AML-193 (cell line): ENCODE measurements at places on chromosomes 4 and X.
A peak's percentile ranks its signal among the peaks of the same experiment; 100 is the strongest.

DNA sequence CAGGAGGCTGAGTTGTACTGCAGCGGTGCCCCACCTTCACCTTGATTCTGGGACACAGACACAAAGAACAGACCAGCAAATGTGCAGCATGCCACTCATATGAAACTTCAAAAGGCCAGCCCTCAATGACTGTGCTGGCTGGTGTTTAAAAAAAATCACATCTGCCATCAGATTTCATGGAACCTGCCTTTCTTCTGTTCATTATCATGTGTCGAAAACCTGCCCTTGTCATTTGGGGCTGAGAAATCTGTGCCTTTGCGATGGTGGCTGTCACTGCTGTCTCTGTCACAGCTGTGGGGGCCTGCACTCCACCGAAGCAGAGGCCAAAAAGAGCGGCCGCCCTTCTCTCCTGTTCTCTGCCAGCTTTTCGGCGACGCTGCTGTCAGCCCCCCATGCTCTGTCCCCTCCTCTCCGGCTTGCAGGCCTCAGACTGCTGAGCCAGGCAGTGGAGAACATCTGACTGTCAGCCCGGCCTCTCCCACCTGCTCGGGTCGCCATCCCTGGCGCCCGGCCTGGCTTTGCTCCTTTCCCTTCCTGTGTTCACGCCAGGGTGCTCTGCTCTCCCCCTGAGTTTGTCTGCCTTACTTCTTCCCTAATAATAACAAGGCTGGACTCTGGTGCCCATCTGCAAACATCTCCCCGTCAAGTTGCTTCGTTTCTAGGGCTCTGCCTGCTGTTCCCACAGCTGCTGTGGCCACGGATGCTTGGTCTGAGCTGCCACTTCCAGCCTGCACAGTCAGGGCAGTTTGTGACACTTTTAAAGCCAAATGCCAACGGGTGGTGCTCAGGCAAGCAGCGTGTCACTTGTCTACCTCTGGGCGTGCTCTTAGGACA lies 355.2 kb downstream of the UNC5C start:
- DNase-seq = no peak

- DNase-seq = no peak
These were observed 241.7 kb upstream of the TLL1 start for GRCh38 chr4:165631208-165631894.

GRCh38 chr4:60134099-60134498 lies 1066.0 kb upstream of the ADGRL3 start:
- DNase-seq = no peak

- DNase-seq = no peak
These were observed 1837.0 kb upstream of the PCDH7 start for GRCh38 chr4:28883211-28883610.

- DNase-seq = no peak
These were observed 95.4 kb downstream of the TBL1X start for GRCh38 chrX:9560219-9560618.

- DNase-seq = no peak
These were observed 26.1 kb upstream of the CFAP299 start for GRCh38 chr4:80309294-80310004.

GRCh38 chr4:118099106-118099505 lies 64.8 kb downstream of the NDST3 start:
- DNase-seq = no peak

DNA sequence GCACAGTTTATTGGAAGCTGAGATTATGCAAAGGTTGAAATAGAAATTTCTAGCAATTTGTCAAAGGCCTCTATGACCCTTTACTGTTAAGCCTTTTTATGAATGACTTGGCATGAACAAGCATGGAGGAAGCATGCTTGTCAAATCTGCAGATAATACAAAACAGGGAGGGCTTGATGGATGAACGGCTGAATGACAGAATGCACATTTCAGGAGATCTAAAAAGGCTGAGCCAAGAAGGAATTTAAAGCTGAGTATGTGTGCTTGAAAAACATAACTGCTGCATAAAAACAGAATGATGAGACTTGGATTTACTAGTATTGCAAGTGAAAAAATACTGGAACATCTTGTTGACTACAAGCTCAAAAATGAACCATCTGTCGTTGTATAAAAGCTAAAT lies 29.0 kb upstream of the UBE2K start:
- no peak for DNase-seq

DNA sequence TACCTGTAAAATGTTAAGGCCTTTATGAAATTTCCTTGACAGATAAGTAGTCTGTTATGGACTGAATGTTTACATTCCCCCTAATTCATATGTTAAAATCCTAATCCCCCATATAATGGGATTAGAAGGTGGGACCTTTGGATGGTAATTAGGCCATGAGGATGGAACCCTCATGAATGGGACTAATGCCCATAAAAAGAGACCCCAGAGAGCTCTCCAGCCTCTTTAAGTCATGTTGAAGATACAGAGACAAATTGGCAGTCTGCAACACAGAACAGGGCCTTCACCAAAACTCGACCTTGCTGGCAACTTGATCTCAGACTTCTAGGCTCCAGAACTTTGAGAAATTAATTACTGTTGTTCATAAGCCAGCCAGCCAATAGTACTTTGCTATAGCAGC lies 1344.5 kb upstream of the PCDH7 start:
- DNase-seq = no peak

- DNase-seq = no peak
These were observed 174.8 kb upstream of the CXCL13 start for GRCh38 chr4:77430847-77431246.

DNA sequence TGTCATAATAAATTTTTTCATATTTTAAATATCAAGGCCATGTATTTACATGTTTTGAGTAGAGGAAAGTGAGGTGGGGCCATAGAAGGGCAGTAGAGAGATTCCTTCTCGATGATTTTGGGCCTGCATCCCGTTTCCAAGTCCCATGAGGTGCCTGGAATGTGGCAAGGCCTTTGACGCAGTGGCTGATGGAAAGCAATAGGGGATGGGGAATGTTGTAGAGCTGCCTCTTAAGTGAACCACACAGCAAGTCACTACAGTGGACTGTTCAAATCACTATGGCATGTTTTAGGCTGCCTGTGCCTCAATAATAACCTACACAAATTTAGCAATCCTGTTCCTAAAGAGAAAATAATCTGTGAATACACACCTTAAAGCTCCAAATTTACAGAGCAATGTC lies 48.3 kb downstream of the ANXA5 start:
- DNase-seq = no peak

GRCh38 chr4:138688408-138689085 lies 327.0 kb upstream of the NOCT start:
- DNase-seq = no peak

DNA sequence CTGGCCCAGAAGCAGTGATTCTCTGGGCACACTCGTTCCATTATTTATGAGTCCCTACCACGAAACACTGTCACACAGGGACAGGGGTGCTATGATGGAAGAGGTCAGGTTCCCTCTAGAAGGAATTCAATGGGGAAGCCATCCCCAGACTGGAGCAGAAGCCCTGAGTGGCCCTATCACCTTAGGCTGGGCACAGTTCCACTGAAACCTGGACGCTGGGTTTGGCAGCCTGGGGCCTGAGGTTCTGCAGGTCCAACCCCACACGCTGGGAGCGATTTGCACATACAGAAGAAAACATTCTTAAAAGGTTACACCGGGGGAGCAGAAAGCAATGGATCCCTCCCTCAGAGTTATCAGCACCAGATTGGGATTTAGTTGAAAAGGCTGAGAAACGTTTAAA lies 63.3 kb downstream of the PHKA2 start:
- no peak for DNase-seq

- DNase-seq = no peak
These were observed 186.4 kb downstream of the SPRY1 start for GRCh38 chr4:123583043-123583442.

DNA sequence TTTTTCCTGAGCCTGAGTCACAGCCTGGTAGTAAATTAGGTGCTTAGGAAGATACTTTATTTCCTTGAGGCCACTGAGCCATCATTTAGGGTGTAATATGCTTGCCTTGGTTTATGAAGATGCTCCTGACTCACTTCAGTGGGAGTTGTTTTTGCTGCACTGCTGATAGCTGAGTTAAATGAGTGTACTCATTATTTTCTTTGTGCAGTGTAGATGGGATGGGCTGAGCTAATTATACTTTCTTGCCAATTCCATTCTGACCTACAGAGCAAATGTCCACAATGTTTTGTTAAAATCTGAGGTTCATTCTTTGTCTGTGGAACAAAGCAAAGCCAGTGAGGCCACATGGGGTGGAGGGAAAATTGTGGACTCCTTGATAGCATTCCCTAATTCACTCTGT lies 60.0 kb downstream of the FGF13 start:
- DNase-seq = no peak

- DNase-seq = no peak
These were observed 1268.6 kb downstream of the RAPGEF2 start for GRCh38 chr4:160371446-160371845.

- no peak for DNase-seq
These were observed 219.1 kb downstream of the EVC2 start for GRCh38 chr4:5489260-5489659.

DNA sequence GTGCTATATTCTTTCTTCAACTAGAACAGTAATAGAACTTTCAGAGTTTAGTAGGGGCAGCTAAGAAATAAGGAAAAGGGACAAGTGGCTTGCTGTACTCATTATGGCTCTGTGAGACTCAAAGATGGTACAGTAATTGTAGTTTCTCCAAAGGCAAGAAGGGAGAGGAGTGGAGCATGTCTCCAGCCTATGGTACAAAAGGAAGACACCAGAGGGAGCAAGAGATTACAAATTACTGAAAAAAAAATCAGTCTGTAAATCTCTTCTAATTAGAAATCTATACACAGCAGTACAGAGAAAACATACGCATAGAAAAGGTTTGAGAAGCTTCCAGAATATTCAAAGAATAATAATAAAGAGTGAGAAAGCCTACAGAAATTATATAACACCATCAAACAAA lies 61.4 kb downstream of the KLHL4 start:
- no peak for DNase-seq

- DNase-seq = no peak
These were observed 9.1 kb downstream of the OCRL start for GRCh38 chrX:129549124-129549523.

GRCh38 chr4:138248058-138248457 lies 5.9 kb upstream of the SLC7A11 start:
- no peak for DNase-seq

DNA sequence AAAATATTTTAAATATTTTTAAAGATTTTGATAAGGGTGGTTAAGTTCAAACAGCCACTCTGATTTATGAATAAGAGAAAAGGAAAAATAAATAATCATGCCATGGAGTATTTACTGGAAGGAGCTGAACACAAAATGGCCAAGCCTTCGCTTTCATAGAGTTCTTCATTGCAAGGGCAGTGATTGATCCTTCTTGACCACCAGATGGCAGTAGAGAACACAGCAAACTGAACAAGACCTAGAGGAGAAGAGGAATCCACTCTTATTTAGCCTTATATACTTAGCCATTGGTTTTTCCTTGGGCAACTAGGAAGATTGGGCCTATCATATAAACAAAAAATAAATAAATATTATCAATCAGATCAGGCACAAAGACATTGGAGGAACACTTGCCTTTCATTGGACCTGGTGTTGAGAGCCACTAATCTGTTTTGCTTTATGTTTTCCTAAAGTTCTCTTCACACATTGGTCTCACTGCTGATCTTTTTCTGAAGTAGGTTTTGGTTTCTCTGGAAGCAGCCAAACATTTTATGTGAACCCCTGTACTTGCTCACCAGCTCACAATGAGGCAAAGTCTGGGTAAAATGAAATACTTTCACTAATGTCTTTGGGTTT lies 58.1 kb upstream of the PARM1 start:
- DNase-seq = peak; percentile 63

DNA sequence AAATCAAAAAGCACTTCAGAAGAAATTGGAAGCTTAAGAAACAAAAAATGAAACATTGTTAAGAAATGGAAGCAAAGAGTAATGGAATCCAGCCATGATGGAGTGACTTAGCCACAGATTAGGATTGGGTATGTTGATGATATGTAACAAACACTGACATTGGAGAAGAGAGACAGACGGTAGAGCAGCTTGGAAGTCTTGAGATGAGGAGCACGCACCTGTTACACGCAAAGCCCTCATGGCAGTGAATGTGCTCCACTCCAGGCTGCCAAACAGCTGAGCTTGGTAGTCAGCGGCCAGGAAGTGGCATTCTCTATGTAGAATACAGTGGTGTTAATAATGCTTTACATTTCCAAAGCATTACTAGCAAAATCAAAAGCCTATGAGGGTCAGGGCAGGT lies 56.9 kb upstream of the GPRIN3 start:
- no peak for DNase-seq

- DNase-seq = no peak
These were observed 28.1 kb upstream of the MAMLD1 start for GRCh38 chrX:150334981-150335380.

- no peak for DNase-seq
These were observed 156.6 kb downstream of the CHIC2 start for GRCh38 chr4:53907772-53908171.

DNA sequence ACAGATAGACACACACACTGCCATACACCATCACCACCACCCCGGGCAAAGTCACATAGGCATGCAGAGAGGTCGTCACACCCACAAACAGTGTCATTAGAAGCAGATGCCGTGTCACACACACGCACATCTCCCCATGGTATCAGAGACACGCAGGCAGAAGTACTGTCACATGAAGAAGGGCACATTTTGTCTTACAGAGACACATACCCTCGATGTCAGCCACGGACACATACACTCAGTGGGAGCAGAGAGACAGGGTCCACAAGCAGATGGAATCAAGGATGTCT lies 3.3 kb downstream of the NALF2 start:
- DNase-seq = no peak

DNA sequence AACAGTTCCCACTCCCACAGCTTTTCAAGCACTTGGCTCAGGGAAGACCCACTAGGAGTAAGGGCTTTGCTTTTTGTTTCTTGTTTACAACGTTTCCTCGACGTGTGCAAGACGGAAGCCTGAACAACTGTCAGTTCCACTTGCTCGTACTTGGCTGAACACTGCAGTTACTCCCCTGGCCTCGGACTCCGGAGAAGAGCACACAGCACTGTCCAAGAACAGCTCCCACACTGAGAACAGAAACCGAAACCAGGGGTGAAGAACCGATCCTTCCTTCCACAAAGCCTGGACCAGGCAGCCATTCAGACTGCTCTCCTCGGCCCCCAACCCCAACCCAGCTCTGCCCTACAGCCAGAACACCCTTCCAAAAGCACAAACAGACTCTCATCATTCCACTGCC lies 25.5 kb downstream of the IRF2 start:
- peak; percentile 28 for DNase-seq

DNA sequence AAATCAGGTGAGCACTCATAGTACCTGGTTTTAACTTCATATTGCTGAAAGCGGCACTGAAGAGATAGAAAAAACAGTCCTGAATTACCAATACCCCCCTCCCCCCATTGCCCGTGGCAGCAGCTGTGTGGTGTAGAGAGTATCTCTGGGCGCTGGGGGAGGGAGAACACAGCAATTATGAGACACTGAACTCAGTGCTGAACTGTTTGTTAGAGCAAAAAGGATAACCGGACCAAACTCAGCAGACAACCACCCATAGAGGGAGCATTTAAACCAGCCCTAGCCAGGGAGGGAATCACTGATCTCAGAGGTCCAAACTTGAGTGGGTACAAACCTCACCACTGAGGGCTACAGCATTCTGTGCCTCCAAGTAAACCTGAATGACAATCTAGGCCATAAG lies 457.4 kb upstream of the TEX13C start:
- no peak for DNase-seq

- DNase-seq = no peak
These were observed 42.0 kb downstream of the ANXA5 start for GRCh38 chr4:121654738-121655137.

- DNase-seq = no peak
These were observed 111.0 kb downstream of the CPE start for GRCh38 chr4:165489786-165490185.

- no peak for DNase-seq
These were observed 455.4 kb upstream of the ADGRL3 start for GRCh38 chr4:60744767-60745166.
